Endothelial cell (in vitro differentiated cells): ENCODE measurements at places on chromosomes 2 and 18. TPM values are rescaled to one million over a fixed set of nuclear protein-coding genes. Genes with fewer than 3 reads are reported as not detected.

DNA sequence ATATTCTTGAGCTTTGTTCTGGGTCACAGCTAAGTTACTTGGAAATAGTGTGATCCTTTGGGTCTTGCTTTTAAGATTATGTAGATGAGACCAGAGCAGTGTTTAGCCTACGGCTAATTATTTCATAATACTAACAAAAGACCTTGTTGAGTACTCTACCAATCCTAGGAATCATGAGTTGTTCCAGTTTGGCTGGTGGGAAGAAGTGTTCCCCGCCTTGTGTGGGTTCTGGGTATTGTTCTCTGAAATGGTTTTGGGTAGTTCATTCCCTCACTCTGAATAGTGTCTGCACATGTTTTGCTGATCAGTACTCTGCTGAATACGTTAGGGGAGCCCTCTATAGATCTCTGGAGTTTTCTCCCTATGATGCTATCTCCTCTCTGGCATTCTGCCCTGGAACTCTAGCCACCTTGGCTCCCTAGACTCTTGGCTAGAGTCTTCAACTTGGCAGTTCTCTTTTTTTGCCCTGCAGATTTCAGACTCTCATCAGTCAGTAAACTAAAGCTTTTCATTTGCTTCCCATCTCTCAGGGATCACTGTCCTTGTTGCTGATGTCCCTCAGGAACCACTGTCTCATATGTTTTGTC, 48.4 kb downstream of the NEMP2 start:
- H3K4me1 ChIP-seq = peaks cover 5% of the 10 kb centered on the region
- DNase-seq = no peak
- no peaks in the 10 kb centered on the region for H3K36me3 ChIP-seq
- H3K4me3 ChIP-seq = no peak overlapping the region
- no peaks in the 10 kb centered on the region for H3K27me3 ChIP-seq
- H3K27ac ChIP-seq = no peak overlapping the region

GRCh38 chr2:156903335-156903734, 354.2 kb upstream of the GALNT5 start:
- H3K36me3 ChIP-seq = no peaks in the 10 kb centered on the region
- no peaks in the 10 kb centered on the region for H3K4me1 ChIP-seq
- DNase-seq = no peak

KCNG3 gene
- total RNA-seq = 0.13 TPM

LINC00305 gene
- 16.4 TPM for total RNA-seq

MAP3K19 gene
- not detected for total RNA-seq

GRCh38 chr2:44578471-44579093, 216.8 kb downstream of the CAMKMT start:
- H3K4me3 ChIP-seq = no peak overlapping the region
- H3K27me3 ChIP-seq = peaks cover 1% of the 10 kb centered on the region
- no peak overlapping the region for H3K27ac ChIP-seq
- H3K4me1 ChIP-seq = no peaks in the 10 kb centered on the region

DNA sequence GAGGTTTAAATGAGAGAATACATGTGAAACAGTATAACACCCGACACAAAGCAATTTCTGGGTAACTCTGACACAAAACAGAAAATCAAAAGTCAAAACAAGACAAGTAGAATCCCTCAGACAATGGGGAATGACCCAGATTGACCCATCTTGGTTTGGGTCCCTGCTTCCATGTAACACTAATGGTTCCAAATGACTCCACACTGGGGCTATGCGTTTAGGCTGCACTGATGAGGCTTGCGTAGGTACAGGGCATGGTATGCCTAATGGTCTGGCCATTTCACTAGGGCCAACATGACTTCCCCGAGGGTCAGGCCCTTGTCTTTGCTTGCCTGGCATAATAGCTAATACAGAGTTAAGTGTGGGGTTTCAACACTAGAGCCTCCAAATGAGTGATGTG, 27.2 kb upstream of the NFE2L2 start:
- peaks cover 6% of the 10 kb centered on the region for H3K4me1 ChIP-seq
- peaks cover under 1% of the 10 kb centered on the region for H3K36me3 ChIP-seq
- H3K4me3 ChIP-seq = no peak overlapping the region
- H3K27me3 ChIP-seq = peaks cover 1% of the 10 kb centered on the region
- no peak overlapping the region for H3K27ac ChIP-seq
- DNase-seq = no peak

- H3K27me3 ChIP-seq = no peaks in the 10 kb centered on the region
- peaks cover 10% of the 10 kb centered on the region for H3K36me3 ChIP-seq
- no peak overlapping the region for H3K27ac ChIP-seq
- no peak overlapping the region for H3K4me3 ChIP-seq
- peak; percentile 59 for DNase-seq
Measured at GRCh38 chr2:24164416-24164973, 10.4 kb upstream of the FAM228A start.

GRCh38 chr2:129775952-129776653, 203.4 kb upstream of the RAB6C start:
- H3K27ac ChIP-seq = no peak overlapping the region
- H3K27me3 ChIP-seq = no peaks in the 10 kb centered on the region
- H3K36me3 ChIP-seq = no peaks in the 10 kb centered on the region
- no peak overlapping the region for H3K4me3 ChIP-seq
- H3K4me1 ChIP-seq = peaks cover 3% of the 10 kb centered on the region

GAREM2 gene
- total RNA-seq = 4.6 TPM

DNA sequence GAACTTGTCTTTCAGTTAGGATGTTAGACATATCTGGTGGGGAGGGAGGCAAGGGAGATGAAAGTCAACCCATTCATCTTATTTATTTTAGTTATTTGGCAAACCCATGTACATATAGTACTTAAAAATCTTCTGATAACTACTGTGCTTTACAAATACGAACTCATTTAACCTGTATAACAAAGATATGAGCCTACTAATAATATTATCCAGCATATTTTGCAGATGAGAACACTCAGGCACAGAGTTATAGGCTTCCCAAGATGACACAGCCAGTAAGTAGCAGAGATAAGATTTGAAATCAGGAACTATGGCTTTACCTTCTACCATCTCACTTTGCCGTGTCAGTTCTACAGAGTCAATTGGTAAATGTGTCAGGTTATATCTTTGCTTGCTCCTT, 262.6 kb upstream of the DOK6 start:
- DNase-seq = no peak
- H3K4me3 ChIP-seq = no peak overlapping the region
- H3K27me3 ChIP-seq = no peaks in the 10 kb centered on the region
- no peaks in the 10 kb centered on the region for H3K36me3 ChIP-seq
- no peak overlapping the region for H3K27ac ChIP-seq
- H3K4me1 ChIP-seq = no peaks in the 10 kb centered on the region

DSC2 gene
- total RNA-seq = 65.4 TPM

GRCh38 chr2:134372611-134373131, 118.8 kb downstream of the MGAT5 start:
- H3K27me3 ChIP-seq = peaks cover 2% of the 10 kb centered on the region
- DNase-seq = no peak

GRCh38 chr18:56036741-56037140, 448.7 kb upstream of the TCF4 start:
- no peak overlapping the region for H3K27ac ChIP-seq
- peaks cover 2% of the 10 kb centered on the region for H3K27me3 ChIP-seq

- no peak for DNase-seq
- no peaks in the 10 kb centered on the region for H3K36me3 ChIP-seq
- no peak overlapping the region for H3K4me3 ChIP-seq
- H3K27me3 ChIP-seq = no peaks in the 10 kb centered on the region
- H3K4me1 ChIP-seq = peaks cover 23% of the 10 kb centered on the region
Measured at GRCh38 chr2:68190991-68191731, 33.5 kb downstream of the PNO1 start.

DNA sequence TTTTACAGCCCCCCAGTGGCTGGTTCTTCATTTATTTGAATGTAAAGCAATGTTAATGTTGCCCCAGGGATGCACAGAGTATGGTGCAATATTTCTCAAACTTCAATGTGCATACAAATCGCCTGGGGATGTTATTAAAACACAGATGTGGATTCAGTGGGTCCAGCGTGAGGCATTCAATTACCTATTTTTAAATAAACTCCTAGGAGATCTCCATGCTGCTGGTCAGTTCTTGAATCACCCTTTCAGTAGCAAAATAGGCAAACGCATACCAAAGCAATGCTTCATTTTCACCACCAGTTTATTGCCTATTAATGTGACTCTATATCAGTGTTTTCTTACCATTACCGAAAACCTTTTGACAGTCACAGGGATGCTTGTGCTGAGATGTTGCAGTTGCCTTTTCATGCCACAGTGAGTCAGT, 530.7 kb downstream of the CBLN2 start:
- peaks cover 1% of the 10 kb centered on the region for H3K27me3 ChIP-seq
- DNase-seq = no peak
- H3K4me1 ChIP-seq = no peaks in the 10 kb centered on the region
- H3K4me3 ChIP-seq = no peak overlapping the region

GRCh38 chr18:74190086-74190485, 41.8 kb downstream of the TIMM21 start:
- no peak overlapping the region for H3K27ac ChIP-seq
- H3K4me1 ChIP-seq = no peaks in the 10 kb centered on the region
- no peaks in the 10 kb centered on the region for H3K27me3 ChIP-seq
- no peak overlapping the region for H3K4me3 ChIP-seq

DNA sequence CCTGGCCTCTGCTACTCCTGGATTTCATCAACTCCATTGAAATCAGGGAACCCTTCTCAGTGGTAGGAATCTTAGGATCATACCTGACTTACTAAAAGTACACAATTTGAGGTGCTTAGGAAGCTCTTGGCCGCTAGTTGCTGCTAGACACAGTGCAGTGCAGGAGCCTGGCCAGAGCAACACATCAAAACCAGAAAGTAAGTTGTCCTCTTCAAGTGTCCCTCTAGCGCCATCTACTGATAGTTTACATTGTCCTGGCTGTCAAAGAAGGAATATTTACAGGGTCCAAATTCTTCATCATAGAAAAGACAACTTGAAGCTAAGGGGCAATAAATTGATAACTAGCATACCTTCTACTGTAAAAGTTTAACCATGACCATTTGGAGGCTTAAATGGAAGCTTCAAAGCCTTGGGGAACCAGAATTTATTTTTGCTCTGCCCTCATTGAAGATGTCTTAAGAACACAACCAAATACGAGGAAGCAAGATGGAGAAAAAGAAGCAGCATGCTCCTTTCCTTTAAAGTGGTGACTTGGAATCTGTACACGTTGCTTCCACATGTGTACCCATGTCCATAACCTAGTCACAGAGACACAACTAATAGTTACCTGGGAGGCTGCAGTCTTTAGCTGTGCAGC, 889.1 kb upstream of the GCFC2 start:
- no peak overlapping the region for H3K4me3 ChIP-seq
- no peaks in the 10 kb centered on the region for H3K27me3 ChIP-seq
- H3K27ac ChIP-seq = no peak overlapping the region

GRCh38 chr2:110874453-110875383, 142.3 kb downstream of the ACOXL start:
- no peak for DNase-seq
- H3K4me1 ChIP-seq = peaks cover 9% of the 10 kb centered on the region
- H3K27ac ChIP-seq = no peak overlapping the region
- H3K36me3 ChIP-seq = peaks cover 4% of the 10 kb centered on the region

DNA sequence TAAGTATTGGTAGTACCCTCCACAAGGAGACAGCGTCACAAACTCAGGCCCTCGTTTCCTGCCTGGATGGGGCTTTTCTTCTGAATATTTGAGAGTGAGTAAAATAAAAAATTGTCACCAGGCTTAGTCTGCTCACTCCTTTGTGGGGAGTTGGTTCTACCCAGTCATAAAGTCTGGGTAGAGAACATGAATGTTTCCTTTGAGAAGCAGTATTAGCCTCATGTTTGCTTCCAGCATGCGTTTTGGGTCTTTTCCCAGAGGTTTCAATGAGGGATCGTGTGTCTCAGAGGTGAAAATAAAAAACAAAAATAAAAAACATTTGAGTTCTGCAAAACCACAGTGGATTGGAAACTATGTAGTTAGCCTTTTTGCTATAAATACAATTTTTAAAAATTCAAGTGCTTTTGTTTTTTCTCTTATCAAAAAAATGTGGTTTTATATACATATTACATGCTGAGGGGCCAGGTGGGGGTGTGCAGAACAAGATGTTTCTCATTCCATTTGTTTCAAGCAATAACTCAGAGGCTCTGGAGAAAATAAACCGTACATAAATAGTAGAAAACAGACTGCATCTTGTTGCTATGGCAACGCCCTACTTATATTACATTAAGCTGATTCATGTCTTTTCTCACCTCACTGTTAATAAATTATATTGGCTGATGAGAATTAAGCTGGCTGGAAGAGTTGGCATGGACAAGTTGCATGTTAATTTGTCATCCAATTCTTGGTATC, 225.4 kb upstream of the FBXO11 start:
- peak overlapping the region; percentile 65 for H3K27ac ChIP-seq
- no peak overlapping the region for H3K4me3 ChIP-seq
- no peaks in the 10 kb centered on the region for H3K36me3 ChIP-seq
- peaks cover 9% of the 10 kb centered on the region for H3K4me1 ChIP-seq

GRCh38 chr18:52341103-52341432, 1.1 kb downstream of the DCC start:
- no peak overlapping the region for H3K27ac ChIP-seq
- no peak for DNase-seq
- H3K4me1 ChIP-seq = peaks cover 17% of the 10 kb centered on the region

- no peak overlapping the region for H3K4me3 ChIP-seq
- no peak for DNase-seq
- peaks cover 51% of the 10 kb centered on the region for H3K4me1 ChIP-seq
Measured at GRCh38 chr2:69685321-69686048, 41.9 kb upstream of the AAK1 start.

GRCh38 chr2:224927646-224928173, 114.6 kb downstream of the DOCK10 start:
- peaks cover 3% of the 10 kb centered on the region for H3K4me1 ChIP-seq
- no peak for DNase-seq
- H3K27me3 ChIP-seq = no peaks in the 10 kb centered on the region
- no peak overlapping the region for H3K27ac ChIP-seq

VWA3B gene
- not detected for total RNA-seq

DAPL1 gene
- total RNA-seq = not detected
